Activated CD4-positive, alpha-beta T cell treated with anti-CD3 and anti-CD28 coated beads, Interleukin-2, Interleukin-4, amounts not matched to agents 100 ng/mL and 50 ng/mL, durations not matched to agents 16 hours and 8 hours (primary cell): ENCODE measurements at places on chromosomes 16 and 17.

GRCh38 chr16:87966064-87966645 lies 14.9 kb downstream of the BANP start:
- no peak for DNase-seq

- DNase-seq, result no peak
Measured at GRCh38 chr16:60611844-60612243, 1424.4 kb downstream of the CDH8 start.

DNA sequence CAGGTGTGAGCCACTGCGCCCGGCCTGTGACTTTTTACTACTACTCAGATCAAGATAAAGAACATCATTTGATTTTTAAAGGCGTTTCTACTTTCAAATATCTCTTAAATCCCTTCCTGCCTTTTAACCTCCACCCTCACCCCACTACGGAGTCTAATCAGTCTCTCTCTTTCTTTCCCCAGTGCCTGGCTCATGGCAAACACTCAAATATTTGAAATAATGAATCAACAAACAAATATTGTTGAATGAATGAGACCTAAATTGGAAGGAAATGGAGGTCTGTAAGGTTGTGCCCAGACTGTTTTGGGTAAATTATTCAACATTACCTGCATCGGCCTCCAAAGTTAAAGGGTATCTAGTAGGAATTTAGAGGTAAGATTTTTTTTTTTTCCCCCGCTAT lies 14.7 kb downstream of the COPZ2 start:
- no peak for DNase-seq

DNA sequence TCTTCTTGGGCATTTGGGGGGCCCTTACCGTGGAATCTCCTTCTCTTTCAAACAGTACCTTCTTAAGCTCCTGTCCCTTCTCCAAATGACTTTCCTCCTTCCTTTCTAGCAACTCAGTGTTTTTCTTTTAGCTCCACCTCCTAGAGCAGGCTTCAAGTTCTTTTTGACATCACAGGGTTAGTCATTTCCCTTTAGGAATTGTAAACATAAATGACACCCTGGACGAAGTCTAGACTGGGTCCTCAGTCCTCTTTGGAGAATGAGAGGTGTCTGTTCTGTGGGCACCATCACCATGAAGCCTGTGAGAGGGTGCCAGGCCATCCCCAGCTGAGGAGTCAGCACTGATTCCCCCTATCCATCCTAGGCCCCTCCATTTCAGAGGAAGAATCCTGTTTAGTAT lies 94.7 kb downstream of the SALL1 start:
- no peak for DNase-seq

DNA sequence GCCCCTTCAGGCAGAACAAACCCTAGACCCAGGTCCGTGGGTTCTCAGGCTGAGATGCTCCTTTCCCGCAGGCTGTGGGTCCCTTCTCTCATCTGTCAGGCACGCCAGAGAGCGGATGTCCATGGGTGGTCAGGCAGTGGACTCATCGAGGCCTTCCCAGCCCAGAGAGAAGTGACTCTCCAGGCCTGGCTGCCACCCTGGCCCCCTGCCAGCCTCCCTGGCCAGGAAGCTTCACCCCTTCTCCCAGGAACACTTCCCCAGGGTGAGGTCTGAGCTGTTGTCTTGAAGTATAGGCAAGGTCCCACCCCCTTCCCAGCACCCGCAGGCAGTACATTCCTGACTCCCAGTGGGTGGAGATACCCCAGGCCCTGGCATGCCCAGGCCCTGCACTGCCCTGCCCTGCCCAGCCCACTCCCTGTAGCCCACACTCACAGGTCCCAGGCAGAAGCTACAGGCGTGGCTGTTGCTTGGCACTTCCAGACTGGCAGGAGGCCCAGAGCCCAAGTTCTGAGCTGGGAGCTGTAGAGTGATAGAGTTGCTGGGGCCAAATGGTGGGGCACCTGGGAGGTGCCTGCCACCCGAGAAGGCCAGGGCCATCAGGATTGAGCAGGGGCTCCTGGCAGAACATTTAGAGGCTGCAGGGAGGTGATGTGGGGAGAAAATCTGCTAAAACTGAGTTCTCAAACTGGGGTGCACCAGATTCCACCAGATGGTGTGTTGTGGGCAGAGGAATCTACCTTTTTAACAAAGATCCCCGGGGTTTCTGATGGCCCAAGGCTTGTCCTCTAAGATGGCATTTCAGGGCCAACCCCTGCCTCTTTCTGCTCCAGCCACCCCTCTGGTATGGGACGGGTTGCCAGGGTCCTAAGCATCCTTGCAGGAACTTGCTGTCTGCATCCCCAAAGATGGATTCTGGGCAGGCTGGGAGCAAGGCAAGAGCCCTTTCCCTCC lies 6.7 kb downstream of the ITGA3 start:
- DNase-seq, result no peak

GRCh38 chr17:39170109-39170508 lies 4.1 kb upstream of the ARL5C start:
- no peak for DNase-seq

DNA sequence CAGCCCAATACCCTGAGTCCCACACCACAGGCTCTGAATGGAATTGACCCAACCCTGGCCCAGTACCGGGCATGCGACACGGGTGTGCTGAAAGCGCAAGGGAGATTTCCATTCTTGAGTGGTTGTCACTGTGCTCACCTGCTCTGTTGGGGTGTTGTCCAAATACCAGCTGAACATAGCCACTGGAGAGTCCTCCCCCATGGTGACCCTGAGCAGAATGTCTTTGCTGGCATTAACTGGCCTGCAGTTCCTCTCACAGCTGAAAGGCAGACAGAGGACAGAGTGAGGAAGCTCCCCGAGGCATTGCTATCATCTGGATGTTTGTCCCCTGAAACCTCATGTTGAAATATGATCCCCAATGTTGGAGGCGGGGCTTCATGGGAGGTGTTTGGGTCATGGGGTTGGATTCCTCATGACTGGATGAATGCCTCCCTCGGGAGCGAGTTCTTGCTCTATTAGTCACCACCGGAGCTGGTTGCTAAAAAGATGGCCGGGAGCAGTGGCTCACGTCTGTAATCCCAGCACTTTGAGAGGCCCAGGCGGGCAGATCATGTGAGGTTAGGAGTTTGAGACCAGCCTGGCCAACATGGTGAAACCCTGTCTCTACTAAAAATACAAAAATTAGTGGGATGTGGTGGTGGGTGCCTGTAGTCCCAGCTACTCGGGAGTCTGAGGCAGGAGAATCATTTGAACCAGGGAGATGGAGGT lies 57.3 kb upstream of the BCO1 start:
- DNase-seq, result no peak

DNA sequence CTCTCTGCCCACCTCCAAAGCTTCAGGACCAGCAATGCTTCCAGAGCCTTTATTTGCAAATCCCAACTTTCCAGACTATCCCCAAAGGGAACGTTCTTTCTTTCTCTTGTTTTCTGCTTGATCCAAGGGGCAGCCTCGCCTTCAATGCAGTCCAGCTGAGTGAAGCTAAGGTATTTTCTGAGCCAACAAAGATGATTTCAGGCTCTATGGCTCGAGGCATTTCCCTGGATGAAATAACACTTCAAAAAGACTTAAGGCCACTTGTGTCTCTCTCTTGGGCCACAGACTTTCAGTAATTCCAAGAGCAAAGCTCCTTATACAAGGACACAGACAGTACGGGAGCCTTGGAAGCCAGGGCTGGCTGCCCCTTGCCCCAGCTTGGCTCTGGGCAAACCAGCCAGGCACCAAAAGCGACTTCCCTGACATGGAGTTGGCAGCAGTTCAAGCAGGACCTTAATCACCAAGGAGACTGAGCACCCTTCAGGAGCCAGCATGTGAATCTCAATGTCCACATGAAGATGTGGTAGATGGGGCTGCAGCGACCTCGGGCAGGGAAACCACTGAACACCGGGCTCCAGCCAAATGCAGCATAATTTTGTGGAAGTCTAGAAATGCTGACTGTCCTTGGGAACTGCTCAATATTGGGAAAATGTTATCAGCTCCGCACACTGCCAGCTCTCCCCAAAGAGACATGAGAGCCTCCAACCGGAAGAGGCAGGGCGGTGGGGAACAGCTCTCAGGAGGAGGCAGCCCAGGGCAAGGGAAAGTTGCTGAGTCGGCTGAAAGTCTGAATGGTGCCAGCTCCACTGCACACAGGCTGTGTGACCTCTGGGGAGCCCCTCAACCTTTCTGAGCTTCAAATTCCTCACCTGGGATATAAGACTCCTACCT lies 39.0 kb downstream of the TK2 start:
- DNase-seq, result no peak

- no peak for DNase-seq
Measured at GRCh38 chr16:18792836-18793433, 2.8 kb upstream of the RPS15A start.

DNA sequence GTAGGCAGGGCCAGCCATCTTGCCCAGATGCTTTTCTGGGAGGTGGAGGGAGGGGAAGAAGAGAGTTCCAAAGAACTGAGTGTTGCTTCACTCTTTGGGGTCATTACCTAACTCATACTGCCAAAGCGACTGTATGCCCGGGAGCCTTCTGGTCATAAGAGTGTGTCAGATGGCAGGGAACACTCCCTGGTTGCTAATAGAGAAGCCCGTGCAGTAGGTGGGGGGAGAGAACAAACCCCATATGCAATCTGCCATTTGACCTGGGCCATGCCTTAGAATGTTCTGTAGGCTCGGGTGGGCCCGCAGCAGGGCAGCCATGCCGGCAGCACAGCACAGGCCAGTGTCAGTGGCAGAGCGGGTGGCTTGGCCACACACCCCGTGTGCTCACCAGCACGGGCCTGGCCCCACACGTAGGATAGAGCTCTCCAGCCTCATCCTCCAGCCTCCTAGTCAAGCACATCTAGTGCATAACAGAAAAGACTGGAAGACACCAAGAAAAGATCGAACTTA lies 120.5 kb downstream of the SOCS1 start:
- DNase-seq, result no peak

GRCh38 chr17:80024206-80024972 lies 11.3 kb downstream of the TBC1D16 start:
- DNase-seq, result no peak

DNA sequence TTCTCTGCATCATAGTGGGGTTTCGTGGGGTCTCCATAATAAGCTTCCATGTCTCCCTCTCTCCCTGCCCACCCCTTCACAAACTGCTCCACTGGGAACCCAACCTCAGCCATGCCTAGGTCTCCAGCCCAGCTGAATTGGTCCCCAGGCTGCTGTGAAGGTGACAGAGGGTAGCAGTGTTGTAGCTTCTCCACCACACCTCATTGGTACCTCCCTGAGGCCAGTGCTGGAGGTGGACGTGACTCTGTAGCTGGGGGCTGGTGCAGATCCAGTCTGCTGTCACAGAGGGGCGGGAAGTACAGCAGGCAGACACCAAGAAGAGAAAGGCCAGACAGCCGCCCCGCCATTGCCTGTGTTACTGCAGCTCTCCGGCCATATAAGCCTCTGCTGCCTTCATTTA lies 82.1 kb downstream of the OR1D5 start:
- no peak for DNase-seq

- no peak for DNase-seq
Measured at GRCh38 chr16:57252148-57252721, 7.2 kb downstream of the ARL2BP start.

GRCh38 chr17:15023589-15024336 lies 241.4 kb downstream of the PMP22 start:
- DNase-seq, result no peak

DNA sequence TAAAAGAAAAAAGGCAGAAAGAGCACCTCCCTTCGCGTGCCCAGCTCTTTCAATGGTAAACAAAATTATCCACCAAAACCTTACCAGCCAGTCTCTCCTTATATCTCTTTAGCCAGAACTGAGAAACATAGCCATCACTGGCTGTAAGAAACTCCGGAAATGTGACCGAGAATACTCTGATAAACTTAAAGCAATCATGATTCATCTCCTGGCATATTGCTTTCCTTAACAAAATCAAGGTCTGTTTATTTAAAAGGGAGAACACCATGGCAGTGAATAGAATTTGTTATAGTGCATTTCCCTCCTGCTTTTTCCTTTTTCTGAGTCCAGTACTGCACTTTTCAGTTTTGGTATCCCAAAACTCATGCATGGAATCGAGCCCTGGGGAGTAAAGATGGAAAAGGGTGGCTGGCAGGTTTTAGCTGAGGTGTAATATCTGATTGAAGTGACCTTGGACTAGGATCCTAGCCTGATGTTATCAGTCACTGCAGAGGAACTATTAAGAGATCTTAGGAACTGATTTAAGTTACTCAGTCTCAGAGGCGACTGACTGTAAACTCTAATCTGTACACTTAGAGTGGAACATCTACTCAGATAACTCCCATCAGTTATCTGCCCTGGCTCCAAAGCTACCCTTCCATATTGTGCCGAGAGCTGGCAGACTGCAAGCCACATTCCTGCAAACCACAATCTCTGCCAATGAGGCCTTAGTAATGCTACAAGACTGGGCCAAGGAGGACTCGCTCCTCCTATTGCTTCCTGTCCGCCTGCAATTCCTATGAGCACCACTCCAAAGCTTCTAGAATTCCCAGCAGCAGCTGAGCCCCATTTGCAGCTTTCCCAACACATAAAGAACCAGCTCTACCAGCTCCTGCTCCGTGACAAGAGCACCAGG lies 7.4 kb upstream of the COX10 start:
- no peak for DNase-seq

GRCh38 chr17:2102931-2103809 lies 48.3 kb downstream of the HIC1 start:
- no peak for DNase-seq

DNA sequence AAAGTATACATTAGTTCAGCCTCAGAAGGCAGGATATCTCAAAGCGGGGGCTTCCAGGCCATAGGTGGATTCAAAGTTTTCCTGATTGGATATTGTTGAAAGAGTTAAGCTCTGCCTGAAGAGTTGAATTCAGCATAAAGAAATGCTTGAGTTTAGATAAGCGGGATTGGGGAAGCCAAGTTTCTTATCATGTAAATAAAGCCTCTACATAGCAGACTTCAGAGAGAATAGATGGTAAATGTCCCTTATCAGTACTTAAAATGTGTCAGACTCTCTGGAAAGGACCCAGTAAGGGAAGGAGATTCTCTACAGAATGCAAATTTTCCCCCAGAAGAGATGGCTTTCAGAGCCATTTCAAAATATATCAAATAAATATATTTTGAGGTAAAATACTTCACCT lies 423.5 kb downstream of the SHISA9 start:
- no peak for DNase-seq
